ENCODE measurements at places on chromosomes 5 and 9.

DNA sequence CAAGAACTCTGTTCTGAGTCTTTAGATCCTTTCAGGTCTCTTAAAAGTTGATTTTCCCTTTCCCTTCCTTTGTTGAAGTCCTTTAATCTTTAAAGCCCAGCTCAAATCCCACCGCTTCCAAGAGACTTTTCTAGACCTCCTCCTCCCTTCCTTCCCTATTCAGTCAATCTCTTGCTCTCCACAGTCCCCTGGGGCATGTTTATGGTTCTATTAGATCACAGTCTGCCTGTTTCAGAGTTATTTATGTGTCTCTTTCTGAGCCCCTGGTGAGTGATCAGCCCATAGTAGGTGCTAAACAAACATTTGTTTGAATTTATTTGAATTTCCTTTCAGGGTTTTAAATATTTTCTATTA lies 7.2 kb upstream of the ARSI start:
- no peak for DNase-seq

- no peak for DNase-seq
These were observed 1.4 kb downstream of the ADAMTS12 start for GRCh38 chr5:33890131-33891032.

GRCh38 chr9:107491081-107492053 lies 1.8 kb upstream of the KLF4 start:
- no peak for DNase-seq

- DNase-seq, result no peak
These were observed 1918.8 kb downstream of the EFNA5 start for GRCh38 chr5:105751908-105752307.

GRCh38 chr9:127835991-127836516 lies 18.4 kb downstream of the ENG start:
- DNase-seq, result no peak

DNA sequence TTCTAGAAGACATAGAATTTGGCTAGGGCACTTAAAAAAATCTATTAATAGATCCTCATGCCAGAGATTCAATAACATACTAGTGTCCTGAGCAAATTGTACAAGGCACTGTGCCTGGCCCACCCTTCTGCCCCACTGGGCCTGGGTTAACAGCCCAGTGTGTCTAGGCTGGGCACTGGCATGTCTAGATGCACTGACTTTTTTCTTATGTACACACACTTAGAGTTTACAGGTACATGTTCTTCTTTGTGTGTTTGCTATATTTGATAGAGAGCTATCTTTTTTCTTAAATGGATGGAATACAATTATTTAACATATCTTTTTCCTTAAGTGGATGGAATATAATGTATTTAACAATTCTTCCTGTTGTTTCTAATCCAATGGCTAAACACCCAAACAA lies 241.5 kb downstream of the AUH start:
- DNase-seq, result no peak

DNA sequence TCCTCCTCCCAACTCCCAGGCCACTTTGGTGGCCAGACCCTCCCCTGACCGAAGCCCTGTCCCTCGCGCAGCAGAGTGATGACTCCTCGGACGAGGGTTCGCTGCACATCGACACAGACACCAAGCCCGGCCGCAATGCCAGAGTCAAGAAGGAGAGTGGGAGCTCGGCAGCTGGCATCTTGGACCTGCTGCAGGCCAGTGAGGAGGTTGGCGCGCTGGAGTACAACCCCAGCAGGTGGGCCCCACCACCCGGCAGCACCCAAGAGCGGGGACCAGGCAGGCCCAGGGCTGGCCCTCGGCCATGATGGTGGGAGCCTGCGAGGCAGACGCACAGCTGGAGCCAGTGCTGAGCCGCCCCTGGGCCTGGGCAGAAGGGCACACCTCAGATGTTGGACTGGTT lies 90.6 kb downstream of the PHF2 start:
- peak; percentile 66 for DNase-seq

DNA sequence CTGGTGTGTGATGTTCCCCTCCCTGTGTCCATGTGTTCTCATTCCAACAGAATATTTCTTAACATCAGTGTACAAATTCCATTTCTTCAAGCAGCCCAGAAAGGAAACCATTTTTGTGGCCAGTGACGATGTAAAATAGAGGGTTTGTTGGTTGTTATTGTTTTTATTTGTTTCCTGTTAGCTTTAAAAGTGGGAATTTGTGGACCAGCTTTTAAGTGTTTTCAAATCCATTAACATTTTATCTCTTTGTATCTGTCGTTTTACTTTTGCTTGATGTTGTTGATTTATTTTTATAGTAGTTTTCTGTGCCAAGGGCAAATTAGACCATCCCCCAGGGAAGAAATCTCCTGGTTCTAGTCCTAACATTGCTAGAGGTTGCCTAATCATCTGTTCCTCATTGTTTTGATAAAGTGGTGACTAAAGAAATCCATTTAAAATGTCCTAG lies 100.0 kb downstream of the GDNF start:
- DNase-seq, result no peak

- no peak for DNase-seq
These were observed 9.0 kb downstream of the GPSM1 start for GRCh38 chr9:136336156-136336870.

- DNase-seq, result no peak
These were observed 30.6 kb downstream of the NKX2-5 start for GRCh38 chr5:173204185-173204979.

- DNase-seq, result no peak
These were observed 71.0 kb upstream of the IQGAP2 start for GRCh38 chr5:76332102-76332501.

GRCh38 chr9:77403239-77403638 lies 225.9 kb downstream of the VPS13A start:
- no peak for DNase-seq

DNA sequence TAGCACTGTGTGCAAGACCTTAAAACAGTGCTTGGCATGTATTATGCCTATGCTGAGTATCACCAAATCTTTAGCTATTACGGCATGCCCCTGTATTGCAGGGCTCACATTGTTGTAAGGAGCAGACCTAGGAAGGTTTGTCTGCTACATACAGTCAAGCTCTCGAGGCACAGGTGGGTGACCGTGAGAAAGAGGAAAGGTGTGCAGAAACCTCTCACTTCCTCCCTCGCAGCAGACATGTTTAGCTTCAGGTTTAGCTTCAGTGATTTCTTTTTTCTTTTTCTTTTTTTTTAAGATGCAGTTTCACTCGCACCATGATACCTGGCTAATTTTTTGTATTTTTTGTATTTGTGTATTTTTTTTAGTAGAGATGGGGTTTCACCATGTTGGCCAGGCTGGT lies 275.8 kb upstream of the RIOK2 start:
- DNase-seq, result no peak

GRCh38 chr9:76600007-76600615 lies 141.1 kb downstream of the GCNT1 start:
- DNase-seq, result no peak

DNA sequence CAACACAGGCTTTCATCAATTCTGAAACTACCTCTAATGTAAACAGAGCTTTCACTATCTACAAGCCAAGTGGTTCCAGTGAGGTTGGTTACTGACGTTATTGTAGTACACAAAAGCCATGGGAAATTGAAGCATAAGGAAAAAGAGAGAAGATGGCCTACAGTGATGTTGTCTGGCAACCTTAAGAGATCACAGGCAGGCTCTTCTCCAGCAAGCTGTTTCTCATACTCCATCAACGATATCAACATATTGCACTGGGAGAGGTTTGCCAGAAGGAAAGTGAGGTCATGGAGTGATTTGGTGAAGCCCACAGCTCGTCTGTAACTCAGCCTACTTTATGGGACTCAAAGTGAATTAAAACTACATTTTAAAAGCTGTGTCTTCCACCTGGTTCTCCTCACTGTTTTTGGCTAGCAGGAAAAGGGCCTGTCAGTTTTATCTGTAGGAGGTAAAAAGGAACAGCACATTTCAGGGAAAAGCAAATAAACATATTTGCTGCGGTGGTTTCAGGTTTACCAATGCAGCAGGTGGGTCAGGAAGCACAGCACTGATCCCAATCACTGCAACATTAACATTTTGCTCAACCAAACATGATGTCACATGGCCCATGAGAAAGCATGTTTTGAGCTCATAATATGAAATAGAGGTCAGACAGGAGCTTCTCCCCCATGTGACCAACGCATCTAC lies 72.9 kb downstream of the ARSB start:
- DNase-seq, result no peak

DNA sequence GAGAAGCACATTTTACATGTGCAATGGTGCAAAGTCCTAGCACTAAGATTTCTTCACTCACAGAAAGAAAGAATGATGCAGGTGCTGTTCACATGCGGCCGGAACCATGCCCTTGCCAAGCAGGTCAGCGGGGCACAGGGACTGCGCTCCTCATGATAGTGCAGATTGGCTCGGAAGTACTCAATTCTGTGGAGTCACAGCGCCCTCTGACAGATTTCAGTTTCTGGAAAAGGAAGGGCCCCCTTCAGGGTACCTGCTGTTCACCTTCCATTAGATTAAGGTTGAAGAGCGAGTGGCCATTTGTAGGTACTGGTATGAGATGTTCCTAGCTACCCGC lies 75.7 kb downstream of the TMC1 start:
- no peak for DNase-seq

DNA sequence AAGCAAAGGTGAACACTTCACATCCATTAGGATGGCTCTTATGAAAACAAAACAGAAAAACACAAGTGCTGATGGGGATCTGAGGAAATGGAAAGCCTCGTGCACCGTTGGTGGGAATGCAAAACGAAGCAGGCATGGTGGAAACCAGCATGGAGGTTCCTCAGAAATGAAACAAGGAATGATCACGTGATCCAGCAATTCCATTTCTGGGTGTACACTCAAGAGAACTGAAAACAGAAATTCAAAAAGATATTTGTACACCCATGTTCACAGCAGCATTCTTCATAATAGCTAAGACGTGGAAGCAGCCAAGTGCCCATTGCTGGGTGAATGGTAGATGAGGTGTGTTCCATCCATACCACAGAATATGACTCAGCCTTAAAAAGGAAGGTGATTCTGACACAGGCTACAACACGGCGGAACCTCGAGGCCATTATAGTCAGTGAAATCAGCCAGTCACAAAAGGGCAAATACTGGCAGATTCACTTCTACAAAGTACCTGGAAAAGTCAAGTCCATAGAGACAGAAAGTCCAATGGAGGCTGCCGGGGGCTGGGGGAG lies 87.2 kb upstream of the RAPGEF1 start:
- no peak for DNase-seq

GRCh38 chr5:133807348-133807747 lies 161.1 kb downstream of the C5orf15 start:
- no peak for DNase-seq

- DNase-seq, result no peak
These were observed 187.6 kb downstream of the CETN3 start for GRCh38 chr5:90221951-90222350.

DNA sequence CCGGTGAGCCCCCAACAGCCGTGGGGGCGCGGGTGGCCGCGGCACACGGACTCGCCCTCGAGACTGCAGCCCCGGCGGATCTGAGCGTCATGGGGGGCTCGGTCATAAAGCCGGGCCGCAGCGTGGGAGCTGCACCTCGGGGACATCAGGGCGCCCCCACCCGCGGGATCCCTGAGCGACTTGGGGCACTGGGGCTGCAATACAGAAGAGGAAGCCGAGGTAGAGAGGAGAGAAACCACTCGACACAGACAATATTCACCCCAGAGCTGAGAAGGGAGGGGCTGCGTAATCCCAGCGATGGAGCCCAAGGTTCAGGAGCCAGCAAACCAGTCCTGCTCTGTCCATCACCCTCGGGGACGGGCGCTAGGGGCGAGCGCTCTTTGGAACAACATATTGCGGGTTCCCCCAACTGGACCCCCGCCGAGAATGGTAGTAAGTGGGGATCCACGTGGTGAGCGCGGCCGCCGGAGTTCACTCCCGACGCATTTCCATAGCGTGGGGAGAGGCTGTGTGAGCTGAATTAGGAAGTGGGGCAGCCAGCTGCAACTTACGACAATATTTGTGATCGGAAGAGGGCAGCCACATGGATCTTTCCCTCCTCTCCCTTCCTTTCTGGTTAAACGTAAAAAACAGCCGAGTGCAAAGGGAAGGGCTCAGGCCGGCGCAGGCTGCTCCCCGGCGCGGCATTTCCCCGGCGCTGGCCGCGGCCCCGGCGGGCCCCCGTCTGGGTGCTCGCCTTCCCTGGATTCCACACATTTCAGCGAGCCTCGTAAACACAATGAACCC lies 9.9 kb downstream of the PTCH1 start:
- no peak for DNase-seq

- no peak for DNase-seq
These were observed 19.7 kb downstream of the WWC1 start for GRCh38 chr5:168311061-168311566.

GRCh38 chr9:105053209-105053652 lies 125.3 kb upstream of the ABCA1 start:
- DNase-seq, result peak; percentile 69

DNA sequence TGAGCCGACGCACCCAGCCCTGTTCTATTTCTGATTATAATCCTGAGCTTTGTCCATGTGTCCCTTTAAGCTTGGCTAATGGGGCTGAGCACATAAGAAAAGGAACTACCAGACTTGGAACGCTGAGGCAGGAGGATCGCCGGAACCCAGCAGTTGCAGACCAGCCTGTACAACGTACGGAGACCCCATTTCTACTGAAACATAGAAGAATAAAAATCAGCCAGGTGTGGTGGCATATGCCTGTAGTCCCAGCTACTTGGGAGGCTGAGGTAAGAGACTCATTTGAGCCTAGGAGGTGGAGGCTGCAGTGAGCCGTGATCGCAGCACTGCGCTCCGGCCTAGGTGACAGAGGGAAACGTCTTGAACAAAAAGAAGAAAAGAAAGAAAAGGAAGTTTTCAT lies 22.3 kb downstream of the TRIM7 start:
- peak; percentile 33 for DNase-seq

GRCh38 chr5:34055667-34056066 lies 12.7 kb upstream of the C1QTNF3 start:
- DNase-seq, result no peak

GRCh38 chr9:130200038-130200849 lies 28.0 kb downstream of the NCS1 start:
- DNase-seq, result no peak

DNA sequence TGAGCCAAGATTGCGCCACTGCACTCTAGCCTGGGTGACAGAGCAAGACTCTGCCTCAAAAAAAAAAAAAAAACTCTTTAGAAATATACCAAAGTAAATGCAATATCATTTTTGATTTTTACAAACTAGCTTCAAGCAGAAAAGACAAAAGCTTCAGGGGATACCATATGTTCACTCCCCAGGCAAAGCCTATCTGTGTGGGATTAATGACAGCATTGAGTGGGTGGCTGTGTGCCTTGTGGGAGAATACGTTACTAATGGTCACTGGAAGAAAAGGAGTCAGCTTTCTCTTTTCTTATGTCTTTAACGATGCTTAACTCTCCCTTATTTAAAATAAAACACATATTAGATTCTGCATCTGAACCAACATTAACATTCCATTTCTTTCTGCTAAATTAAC lies 1.9 kb downstream of the PCA3 start:
- no peak for DNase-seq

DNA sequence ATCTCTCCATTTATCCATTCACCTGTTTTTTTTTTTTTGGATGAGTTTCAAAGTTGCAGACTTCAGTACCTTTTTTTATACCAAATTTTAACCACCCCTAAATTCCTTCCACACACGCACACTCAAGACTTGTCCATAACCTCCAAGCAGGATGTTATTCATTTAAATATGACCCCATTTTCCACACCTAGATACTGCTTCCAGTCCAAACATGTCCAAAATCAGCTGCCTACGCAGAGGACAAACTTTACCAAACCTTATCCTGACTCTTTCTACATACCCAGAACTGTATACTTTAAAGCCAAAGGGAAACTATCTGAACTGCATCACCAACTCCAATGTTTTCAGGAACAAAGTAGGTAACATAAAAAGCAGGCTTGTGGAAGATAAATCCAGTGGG lies 36.0 kb upstream of the FYB1 start:
- DNase-seq, result no peak

GRCh38 chr9:33158843-33159776 lies 8.0 kb downstream of the B4GALT1 start:
- DNase-seq, result no peak

All from RWPE2 (cell line).